ENCODE measurements at places on chromosomes 16 and 17. TPM values are rescaled to one million over a fixed set of nuclear protein-coding genes. Genes with fewer than 3 reads are reported as not detected.

DNA sequence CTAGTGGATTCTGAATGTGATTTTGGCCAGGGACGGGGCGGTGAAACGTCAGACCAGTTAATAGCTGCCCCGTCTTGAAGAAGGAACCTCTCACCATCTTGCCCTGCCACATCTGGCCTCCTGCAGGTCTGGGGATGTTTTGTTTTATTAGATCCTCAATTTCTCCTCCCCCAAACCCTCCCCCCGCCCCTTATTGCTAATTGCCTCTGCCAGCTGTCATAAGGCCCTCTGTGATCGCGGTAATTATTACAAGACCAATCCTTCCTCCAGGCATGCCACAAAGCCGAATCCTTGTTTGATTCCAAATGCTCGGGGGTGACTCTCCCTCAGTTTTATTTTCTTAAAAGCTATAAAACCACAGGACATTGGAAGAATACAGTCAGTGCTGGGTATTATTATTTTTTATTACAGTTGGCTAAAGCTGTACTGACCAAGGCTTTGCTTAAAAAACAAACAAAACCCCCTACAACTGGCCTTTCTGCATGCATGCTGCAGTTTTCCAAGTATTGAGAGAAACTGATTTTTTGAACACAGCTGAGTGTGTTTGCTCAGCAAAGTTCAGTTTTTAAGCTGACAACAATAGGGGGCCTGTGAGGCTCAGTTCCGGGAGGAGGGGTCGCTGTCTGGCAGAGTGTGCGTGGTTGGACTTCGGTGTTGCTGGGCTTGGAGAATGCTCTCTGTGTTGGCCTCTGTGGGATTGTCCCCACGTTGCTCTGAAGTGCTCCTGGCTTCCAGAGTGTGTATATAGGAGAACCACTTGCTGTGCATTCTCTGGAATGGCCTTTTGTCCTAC, 1.7 kb downstream of the KSR1 start:
- DNase-seq, result no peak

DNA sequence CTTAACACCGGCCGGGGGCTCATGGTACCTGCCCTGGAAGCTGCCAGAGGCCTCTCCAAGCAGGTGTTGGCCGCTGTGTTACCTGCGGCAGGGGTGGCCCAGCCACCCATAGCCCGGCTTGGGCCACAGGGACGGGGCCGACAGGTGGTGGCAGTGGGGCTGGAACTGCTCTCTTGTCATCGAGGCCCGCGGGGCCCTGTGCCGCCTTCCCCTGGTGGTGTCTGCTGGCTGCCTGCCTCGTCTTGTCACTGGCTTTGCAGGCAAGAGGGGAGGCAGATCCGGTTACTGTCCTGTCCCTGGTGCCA, 27.1 kb downstream of the GSE1 start:
- DNase-seq, result no peak

Gene RAPGEFL1
- 221 TPM for total RNA-seq

- no peak for DNase-seq
Observed at GRCh38 chr17:48215583-48216139, 108.1 kb downstream of the SNX11 start.

Gene MLX
- 49.5 TPM for total RNA-seq

Gene MYH2
- total RNA-seq, result not detected

- no peak for DNase-seq
Observed at GRCh38 chr17:72338847-72339790, 218.3 kb downstream of the SOX9 start.

DNA sequence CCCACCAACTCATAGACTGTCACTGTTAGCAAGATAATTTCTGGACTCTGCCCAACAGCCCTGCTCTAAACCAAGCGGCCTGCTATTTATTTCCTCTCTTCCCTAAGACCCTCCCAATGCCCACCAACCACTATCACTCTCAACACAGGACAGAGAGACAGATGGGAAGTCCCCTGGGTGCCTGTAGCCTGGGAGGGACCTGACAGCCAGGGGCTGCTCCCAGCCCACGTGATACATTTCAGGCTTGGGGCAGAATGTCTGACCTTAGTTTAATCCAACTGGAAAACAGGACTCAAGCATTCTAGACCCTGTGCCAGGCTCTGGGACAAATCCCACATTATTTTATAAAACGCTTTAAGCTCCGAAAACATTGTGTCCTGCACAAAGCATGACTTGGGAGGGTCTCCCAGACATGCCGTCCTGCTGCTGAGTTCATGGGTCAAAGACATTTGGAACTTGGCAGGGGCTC, 23.6 kb downstream of the XYLT1 start:
- no peak for DNase-seq

Gene RSPRY1
- total RNA-seq, result 16.3 TPM

GRCh38 chr16:10103118-10103517, 79.1 kb downstream of the GRIN2A start:
- DNase-seq, result no peak

- no peak for DNase-seq
Observed at GRCh38 chr16:5349670-5350517, 252.3 kb upstream of the EEF2KMT start.

- DNase-seq, result no peak
Observed at GRCh38 chr16:71542377-71542776, 16.2 kb downstream of the CHST4 start.

- peak; percentile 92 for DNase-seq
Observed at GRCh38 chr17:77542551-77543490, 402.1 kb downstream of the SEC14L1 start.

DNA sequence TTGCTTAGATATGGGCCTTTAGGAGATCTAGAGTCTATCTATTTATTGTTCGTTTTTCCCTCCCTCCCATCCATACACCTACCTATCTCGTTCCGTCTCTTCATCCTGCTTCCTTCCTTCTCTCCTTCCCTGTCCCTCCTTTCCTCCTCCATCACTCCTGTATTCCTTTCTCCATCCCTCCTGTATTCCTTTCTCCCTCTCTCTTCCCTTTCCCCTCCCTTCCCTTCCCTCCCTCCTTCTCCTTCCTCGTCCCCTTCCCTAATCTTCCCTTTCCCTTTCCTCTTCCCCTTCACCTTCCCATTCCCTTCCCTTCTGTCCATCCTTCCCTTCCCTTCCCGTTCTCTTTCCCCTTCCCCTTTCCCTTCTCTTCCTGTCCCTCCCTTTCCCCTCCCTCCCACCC, 10.6 kb downstream of the GP2 start:
- DNase-seq, result no peak

DNA sequence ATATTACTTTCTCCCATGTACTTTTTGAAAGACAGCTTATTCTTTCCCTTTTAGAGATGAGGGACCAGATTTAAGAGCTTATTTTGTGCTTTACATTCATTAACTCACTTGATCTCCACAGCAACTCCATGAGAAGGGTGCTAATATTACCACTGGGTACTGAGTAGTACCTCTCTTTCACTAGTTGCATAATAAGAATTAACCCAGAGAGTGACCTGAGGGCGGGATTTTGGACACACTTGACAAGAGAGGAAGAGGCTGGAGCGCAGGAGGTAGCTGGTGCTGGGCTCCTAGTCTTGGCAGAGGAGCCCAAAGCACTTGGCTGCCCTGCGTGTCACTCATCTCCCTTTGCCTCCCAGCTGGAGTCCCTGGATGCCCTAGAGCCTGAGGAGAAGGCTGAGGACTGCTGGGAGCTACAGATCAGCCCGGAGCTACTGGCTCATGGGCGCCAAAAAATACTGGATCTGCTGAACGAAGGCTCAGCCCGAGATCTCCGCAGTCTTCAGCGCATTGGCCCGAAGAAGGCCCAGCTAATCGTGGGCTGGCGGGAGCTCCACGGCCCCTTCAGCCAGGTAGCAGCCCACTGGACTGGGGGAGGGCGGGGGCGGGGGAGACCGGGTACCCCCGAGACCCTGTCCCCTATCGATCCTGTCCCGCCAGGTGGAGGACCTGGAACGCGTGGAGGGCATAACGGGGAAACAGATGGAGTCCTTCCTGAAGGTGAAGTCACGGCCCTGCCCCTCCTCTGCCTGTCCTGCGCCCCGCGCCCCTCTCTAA, 1.7 kb upstream of the MAZ start:
- DNase-seq, result no peak

DNA sequence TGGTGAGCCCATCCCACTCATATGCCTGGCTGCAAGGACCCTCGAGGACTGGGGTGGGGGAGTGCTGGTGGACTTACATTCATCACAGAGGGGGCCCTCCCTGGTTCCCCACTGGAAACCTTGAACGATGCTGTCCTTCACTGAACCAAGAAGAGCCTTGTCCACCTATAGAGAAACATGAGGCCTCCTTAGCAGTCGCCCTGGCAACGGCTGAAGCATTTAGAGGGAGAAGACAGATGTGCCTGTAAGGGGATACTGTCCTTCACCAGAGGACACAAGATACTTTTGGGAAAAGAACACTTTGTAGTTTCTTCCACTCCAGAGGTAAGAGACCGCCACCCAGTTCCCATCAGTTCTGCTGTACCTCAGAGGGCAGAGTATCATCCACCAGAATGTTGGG, 6.5 kb downstream of the HIGD1B start:
- no peak for DNase-seq

GRCh38 chr17:42818379-42818778, 5.7 kb downstream of the BECN1 start:
- DNase-seq, result no peak

Gene ALOX12
- total RNA-seq, result 19.5 TPM

DNA sequence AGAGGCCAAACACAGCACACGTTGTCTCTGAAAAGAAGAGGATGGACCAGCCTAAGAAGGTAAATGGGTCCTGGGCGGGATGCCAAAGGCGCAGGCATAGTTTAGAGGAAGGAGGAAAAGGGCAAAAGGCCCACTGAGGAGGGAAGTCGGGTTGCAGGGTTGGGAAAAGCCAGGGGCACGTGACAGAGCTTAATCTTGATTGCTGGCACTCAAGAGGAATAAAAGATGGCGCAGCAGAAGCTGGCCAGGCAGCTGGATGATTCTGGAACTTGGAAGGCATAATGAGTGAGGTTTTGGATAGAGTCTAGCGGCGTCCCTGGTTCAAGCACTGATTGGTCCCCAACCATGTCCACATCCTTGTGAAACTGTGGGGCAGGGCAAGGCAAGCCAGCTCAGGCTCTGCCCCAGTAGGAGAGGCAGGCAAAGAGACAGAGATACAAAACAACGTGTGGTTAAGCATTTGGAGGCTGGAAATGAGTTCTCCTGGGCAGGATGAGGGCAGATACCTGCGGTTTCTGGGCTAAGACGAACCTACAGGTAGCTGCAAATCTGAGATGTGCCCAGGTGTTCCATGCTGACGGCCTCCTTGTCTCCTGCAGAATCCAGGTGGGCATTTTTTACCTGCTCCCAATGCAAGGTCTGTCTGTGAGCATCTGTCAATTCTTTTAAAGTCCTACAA, 52.7 kb upstream of the CIBAR2 start:
- no peak for DNase-seq

DNA sequence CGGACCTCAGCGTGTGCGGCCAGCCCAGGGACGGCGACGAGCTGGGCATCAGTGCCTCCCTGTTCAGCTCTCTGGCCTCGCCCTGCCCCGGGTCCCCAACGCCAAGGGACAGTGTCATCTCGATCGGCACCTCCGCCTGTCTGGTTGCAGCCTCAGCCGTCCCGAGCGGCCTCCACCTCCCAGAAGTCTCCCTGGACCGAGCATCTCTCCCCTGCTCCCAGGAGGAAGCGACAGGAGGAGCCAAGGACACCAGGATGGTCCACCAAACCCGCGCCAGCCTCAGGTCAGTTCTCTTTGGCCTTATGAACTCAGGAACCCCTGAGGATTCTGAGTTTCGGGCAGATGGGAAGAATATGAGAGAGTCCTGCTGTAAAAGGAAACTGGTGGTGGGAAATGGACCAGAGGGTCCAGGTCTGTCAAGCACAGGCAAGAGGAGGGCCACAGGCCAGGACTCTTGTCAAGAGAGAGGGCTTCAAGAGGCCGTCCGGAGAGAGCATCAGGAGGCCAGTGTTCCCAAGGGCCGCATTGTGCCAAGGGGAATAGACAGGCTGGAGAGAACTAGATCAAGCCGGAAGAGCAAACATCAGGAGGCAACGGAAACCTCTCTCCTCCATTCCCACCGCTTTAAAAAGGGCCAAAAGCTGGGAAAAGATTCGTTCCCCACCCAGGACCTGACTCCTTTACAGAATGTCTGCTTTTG, 825 bp downstream of the HASPIN start:
- DNase-seq, result no peak

DNA sequence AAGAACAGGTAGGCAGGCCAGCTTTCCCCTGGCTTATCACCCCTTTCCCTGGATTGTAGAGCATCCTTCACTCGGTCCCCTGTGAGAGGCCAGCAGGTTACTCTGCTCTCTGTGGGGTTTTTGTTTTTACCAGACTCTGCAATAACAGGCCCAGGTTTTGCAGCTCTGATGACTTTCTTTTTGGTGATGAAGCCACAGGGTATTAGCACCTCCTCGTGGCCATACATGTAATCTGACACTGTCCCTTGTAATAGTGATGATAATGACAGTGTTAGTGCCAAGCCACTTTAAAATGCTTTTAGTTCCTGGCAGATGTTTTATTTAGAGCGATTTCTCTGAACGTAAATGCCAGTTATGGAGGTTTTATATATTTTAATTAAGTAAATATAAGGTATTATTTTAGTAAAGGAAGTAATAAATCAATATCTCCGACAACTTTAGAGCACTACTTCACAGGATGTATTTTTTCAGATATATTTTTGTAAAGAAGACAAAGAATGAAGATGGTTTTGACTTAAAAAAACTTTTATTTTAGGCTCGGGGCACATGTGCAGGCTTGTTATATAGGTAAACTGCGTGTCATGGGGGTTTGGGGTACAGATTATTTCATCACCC, 38.0 kb upstream of the CPHXL start:
- DNase-seq, result no peak

GRCh38 chr17:49640556-49640955, 37.3 kb downstream of the SPOP start:
- DNase-seq, result no peak

Gene NTN3
- not detected for total RNA-seq

DNA sequence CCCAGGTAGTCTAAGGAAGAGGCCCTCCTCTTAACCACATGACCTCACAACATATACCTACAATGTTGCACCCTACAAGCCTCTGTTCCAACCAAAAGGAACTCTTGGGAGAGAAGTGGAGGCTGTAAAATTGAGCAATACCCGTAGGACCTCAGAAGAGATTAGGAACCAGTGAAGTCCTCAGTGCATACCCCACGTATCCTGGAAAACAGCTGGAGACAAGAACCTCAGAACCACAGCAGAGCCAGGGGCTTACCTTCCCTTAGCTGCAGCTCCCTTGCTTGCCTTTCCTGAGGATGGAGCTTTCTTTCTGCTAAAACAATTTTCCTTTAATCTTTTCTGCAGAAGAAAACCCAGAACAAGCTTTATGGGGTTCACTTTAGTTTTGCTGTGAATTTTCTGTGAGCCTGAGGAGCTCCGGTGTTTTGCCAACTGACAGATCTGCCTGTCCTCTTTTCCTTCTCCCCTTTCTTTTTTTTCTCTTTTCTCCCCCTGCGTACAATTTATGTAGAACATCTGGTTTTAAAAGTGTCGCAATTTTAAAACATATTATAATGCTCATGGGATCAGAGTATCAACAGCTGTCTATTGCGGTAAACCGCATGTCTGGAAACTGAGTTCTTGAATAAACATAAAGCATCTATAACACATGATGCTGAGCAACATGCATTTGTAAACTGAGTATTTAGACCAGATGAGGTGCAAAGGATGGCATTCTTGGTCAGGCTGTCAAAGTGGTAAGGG, 226.4 kb upstream of the MAF start:
- no peak for DNase-seq

- DNase-seq, result no peak
Observed at GRCh38 chr16:84009282-84009681, 33.3 kb downstream of the SLC38A8 start.

All from suprapubic skin (tissue), 4 donors.